GM10248 (cell line): ENCODE measurements at places on chromosomes 2 and 18.

GRCh38 chr2:232860593-232861241, 9.3 kb upstream of the SNORC start:
- DNase-seq, result no peak

DNA sequence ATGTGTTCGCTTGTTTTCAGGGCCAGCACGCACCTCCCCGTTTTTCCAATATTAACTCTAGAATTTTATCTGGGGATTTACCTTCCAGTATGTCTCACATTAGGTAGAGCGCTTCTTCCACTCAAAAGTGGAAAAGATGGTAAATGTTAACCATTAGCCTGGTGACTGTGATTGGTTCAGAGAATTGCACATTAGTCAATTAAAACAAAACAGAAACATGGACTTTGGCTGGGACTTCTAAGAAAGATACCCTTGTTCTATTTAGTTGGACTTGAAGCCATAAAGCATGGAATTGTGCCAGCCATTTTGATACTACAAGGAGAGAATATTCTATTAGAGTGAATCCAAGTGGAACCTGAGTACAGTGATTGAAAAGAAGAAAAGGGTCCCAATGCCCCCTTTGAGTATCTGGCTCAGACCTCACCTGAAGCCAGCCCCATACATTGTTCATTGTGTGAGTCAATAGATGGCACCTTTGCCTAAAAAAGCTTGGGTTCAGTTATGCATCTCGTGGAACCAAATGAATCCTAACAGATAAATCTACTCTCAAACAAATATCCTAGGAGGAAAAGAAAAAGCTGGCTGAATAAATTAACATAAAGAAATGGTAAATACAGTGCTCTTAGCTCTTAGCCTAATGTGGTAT, 354.3 kb downstream of the IRS1 start:
- DNase-seq, result no peak

GRCh38 chr18:67463829-67464228, 52.7 kb downstream of the DSEL start:
- no peak for DNase-seq

GRCh38 chr2:42029171-42029570, 18.6 kb upstream of the PKDCC start:
- DNase-seq, result no peak

GRCh38 chr2:36549165-36549574, 48.8 kb downstream of the FEZ2 start:
- DNase-seq, result no peak

DNA sequence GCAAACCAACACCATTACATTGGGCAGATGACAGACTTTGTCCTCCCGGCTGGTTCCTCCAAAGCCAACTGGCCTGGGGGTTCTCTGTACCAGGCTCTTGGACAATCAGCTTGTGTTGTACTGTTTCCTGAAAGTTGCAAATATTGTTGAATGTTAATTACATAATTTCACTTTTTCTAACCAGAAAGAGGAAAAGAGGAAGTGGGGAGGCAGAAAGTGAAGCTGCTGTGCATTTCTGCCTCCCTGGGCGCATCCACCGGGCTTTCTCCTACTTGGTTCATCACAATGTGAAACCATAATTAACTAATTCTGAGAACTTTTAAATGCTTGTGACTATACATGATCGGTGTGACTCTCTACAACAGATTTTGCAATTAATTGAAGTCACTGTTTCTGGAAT, 10.1 kb downstream of the TWIST2 start:
- DNase-seq, result no peak

DNA sequence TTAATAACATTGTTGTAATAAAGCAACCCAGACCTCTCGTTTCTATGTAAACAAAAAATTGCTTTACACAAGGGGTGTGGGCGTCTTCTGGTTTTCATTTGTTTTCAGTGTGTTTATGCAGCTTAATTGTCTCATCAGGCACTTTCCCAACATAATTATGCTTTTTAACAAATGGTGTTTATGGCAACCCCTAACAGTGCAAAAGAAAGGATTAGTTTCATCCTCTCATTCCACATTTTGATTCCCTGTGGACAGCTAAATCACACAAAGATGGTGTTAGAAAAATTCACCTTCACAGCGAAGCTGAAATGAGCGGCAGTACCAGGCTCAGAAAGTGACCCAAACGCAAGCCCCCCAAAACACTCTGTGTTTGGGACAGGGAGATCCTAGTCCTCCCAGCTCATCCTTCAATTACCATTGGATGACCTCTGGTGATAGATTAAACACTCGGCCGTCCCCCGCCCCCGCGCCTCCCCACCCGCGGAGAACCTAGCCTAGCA, 724 bp downstream of the FTCDNL1 start:
- DNase-seq, result no peak

DNA sequence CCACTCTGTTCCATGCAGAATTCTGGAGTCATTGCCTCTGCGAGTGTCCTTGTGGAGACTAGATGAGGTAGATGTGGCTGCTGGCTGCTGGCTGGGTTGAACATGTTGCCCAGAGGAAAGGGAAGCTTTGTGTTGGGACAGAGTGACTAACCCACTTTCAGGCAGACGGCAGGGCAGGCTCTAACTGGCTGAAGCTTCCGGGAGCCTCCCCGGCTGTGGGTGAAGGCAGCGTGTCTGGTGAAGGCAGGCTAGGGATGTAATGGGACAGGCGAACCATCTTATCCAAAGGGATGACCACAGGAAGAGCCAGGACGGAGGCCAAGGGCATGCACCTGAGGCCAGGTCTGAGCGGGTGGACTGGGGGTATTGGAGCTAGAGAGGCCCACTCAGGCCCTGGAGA, 16.0 kb downstream of the ASPRV1 start:
- no peak for DNase-seq

DNA sequence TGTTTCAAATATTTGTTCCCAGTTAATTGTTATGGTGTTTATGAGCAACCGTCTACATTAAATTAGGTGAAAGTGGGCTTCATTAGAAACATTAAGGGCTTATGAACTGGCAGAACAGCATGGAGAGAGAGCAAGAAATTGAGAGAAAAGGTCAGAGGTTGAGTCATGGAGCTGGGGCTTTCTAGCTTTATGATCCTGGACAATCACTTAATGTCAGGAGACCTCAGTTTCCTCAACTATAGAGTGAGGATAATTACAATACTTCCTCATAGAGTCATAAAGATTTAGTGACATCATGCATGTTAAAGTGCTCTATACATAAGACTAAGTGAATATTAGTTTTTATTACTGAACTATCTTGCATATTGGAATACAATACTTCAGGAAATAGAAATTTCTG, 83.9 kb downstream of the PLCL1 start:
- DNase-seq, result no peak

GRCh38 chr18:46256078-46256477, 151.9 kb downstream of the HAUS1 start:
- DNase-seq, result no peak

GRCh38 chr2:6650311-6650710, 215.4 kb downstream of the CMPK2 start:
- DNase-seq, result no peak

- no peak for DNase-seq
These were observed 311.1 kb downstream of the NRXN1 start for GRCh38 chr2:50720697-50721315.

- DNase-seq, result no peak
These were observed 3.9 kb upstream of the KLHL29 start for GRCh38 chr2:23381084-23381483.

DNA sequence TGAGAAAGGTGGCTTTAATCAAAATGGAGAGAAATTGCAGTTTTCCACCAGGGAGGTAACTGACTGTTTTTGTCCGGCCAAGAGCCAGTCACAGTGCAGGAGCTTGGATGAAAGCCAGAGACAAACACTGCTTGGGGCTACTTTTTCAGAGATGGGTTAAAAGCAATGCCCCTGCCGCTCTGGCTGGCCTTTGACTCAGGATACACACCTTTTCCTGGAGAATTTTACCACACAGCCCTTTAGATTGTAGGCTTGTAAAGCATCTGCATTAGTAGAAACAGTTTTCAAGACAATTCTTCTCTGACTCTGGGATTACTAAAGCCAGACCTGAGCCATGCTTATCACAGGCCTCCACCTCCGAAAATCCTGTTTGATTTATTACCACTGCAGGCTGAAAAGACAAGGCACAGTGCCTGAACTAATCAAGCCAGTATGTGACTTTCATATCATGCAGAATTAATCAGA, 79.7 kb downstream of the CCBE1 start:
- no peak for DNase-seq

- no peak for DNase-seq
These were observed 290.7 kb upstream of the SLC14A2 start for GRCh38 chr18:45324495-45325113.

- no peak for DNase-seq
These were observed 53.0 kb downstream of the GRB14 start for GRCh38 chr2:164568317-164568716.

- DNase-seq, result no peak
These were observed 709.2 kb upstream of the ID2 start for GRCh38 chr2:7972670-7973069.

DNA sequence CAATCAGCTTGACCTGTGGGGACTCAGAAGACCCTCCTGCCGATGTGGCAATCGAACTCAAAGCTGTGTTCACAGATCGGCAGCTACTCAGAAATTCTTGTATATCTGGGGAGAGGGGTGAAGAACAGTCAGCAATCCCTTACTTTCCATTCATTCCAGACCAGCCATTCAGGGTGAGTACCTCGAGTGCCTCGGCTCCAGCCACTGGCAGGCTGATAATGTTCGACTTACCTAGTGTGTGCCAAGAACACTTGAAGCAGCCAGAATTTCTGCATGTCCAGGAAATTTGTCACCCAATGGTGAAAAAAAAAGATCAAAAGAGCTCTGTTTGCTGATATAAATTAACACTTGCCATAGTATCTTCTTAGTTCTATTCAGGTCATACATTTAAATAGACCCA, 2.3 kb downstream of the LGALSL start:
- DNase-seq, result no peak

GRCh38 chr2:184780384-184780783, 182.1 kb downstream of the ZNF804A start:
- no peak for DNase-seq

GRCh38 chr2:67919490-67919889, 143.3 kb downstream of the C1D start:
- no peak for DNase-seq

- no peak for DNase-seq
These were observed 71.4 kb downstream of the OSBPL1A start for GRCh38 chr18:24326211-24326610.

- no peak for DNase-seq
These were observed 94.9 kb downstream of the ADD2 start for GRCh38 chr2:70673041-70673647.

GRCh38 chr2:14015113-14015630, 617.3 kb upstream of the LRATD1 start:
- no peak for DNase-seq

DNA sequence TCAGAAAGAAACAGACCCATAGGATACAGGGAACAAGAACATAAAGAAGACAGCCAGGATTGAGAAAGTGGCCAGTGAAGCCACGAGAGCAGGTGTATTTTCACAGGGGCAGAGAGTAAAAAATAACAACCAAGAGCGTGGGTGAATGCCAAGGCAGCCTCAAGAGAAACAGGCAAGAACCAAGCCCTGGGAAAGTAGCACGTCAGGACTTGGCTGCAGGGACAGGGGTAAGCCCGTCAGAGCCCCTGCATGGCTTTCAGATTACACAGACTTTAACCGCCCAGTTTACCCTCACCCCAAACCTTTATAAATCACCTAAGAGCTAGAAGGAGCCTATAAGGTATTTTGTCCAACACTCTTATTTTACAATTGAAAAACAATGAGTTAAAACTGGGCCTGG, 43.7 kb downstream of the ARL4C start:
- DNase-seq, result no peak

DNA sequence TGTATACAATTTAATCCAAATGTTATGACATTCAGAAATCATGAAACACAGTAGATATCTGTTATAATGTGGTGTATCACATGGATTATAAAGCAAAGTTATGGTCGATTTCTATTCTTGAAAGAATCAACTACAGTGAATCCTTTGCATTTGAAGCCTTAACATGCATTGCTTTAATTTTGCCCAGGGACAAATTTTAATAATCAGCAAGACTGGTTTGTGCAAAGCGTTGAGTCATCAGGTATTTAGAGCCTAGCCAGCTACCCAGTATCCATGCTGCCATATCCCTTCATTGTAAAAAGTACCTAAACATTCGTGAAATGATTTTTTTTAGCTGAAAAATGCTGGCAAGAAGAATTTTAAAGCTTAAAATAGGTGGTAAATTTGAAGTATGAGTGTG, 8.9 kb upstream of the SPDYA start:
- no peak for DNase-seq

DNA sequence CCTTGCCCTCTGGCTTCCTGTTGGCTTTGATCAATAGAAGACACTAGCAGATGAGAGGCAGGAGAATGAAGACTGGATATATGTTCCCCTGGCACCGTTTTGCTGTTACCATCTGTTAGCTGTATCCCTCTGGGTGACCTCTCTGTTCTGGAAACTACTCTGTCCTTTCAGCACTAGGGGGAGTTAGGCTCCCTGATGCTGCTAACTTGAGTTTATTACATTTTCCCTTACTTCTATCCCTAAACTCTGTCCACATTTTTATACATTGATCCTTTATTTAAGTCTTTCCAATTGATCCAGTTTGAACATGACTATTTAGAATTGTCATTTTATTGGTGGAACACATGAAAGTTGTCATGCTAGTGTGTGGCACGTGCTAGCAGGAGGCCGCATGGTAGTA, 1014.3 kb upstream of the CDH2 start:
- no peak for DNase-seq

- DNase-seq, result no peak
These were observed 2.3 kb downstream of the ARL4C start for GRCh38 chr2:234494361-234495250.

DNA sequence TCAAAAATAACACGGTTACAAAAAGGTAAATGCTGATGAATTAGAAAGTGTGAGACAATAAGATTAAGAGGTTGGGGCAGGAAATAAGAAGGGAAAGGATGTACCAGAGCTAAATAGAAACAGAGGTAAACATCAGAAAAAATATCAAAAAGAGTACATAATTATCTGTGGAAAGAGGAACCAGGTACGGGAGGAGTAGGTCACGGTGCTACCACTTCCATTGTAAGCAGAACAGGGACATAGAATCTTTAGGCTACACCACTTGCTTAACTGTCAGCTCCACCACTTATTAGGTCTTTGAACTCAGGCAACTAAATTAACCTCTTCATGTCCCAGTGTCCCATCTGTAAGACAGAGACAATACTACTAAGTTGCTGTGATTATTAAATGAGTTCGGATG, 350.3 kb downstream of the LRATD1 start:
- DNase-seq, result no peak

DNA sequence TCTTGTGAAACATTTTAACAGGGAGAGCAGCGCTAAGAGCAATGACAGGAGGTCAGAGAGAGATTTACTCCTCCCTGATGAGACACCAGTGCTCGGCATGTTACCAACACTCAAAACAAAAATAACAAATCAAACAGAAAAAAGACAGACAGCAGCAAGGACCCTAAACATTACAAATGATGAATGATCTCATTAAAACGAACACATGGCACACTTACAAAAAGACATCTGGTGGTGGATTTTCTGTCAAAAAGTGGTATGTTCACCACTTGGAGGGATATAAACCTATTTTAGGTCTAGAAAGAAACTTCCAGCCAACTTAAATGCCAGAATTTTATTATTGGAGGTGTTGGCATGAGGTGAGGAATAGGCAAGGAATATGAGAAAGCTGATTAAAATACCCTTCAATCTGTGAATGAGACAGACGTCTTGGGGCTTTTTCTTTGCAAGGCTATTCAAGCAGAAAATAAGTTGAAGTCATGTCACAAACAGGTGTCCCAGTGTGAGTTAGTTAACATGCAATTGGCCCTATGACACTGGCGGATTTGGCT, 112.8 kb downstream of the PRELID3A start:
- no peak for DNase-seq
